ENCODE measurements at places on chromosomes 5 and 9.

GRCh38 chr5:151192626-151193025, 31.3 kb downstream of the CCDC69 start:
- DNase-seq: no peak

DNA sequence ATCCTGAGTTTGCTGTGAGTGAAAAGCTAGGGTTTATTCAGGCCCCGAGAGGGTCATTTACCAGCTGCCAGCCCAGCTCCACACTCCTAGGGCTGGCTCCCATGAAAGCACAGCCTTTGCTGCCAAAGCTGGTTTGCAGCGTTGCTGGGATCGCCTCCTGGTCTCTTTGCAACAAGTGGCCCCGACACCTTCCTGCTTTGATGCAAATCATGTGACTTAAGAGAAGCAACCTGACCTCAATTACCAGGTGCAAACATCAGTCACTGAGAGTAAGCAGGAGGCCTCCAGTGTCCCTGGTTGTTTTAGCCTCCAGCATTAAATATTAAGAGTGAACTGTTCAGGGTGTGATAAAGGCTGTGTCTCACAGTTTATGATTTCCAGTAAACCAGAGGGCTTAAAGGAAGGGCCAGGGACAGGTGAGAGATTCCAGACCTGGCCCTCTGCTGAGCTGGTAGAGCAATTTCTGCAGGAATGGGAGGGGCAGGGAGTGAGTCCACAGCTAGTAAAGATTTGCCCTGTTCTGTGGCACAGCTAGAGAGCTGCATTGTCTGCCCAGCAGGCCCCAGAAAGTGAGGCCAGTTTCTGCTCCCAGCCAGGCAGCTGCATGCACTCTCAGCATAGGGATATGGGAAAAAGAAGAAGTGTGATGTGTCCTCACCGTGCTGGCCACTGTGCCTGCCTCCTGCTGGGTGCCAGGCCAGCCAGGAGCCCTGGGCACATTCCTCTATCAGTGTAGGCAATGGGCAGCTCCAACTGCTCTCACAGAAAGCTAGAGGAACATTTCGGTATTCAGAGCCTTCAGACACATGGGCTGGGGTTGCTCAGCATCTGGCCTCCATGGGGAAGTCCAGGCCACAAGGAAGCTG, 58.0 kb downstream of the SLC22A5 start:
- no peak for DNase-seq

- no peak for DNase-seq
These were observed 87.3 kb upstream of the PRLR start for GRCh38 chr5:35317586-35317985.

DNA sequence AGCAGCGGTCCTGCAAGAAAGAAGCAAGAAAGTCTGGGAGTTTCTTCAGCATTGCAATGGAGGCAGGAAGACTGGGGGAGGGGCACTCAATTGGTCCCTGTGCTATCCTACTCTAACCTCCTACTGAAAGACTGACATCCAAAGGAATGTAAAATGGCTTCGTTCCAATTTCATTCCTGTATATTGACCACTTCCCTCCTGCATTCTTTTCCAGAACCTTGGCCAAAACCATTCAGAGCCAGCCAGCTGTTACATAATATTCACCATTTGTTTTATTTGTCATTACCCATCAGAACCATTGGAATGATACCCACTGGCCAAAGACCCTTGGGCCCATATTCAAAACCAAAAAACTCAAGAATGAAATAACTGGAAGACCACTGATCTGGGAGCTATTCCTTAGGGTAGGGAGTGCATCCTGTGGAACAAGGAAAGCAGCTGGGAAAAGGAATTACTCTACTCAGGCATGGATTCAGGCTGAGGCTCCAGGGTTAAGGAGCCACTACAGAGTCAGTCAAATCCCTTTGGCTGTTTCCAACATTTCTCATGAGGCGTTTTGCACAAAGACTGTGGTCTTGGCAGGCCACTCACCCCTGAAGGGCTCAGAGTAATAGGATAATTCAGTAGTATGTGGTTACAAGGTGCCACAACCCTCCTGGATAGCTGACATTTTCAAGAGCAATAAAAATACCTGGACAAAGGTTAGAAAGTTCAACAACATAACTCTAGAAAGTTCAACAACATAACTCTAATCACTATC, 148.7 kb upstream of the SLC1A3 start:
- no peak for DNase-seq

- DNase-seq: no peak
These were observed 408.8 kb downstream of the ENC1 start for GRCh38 chr5:74231697-74232096.

DNA sequence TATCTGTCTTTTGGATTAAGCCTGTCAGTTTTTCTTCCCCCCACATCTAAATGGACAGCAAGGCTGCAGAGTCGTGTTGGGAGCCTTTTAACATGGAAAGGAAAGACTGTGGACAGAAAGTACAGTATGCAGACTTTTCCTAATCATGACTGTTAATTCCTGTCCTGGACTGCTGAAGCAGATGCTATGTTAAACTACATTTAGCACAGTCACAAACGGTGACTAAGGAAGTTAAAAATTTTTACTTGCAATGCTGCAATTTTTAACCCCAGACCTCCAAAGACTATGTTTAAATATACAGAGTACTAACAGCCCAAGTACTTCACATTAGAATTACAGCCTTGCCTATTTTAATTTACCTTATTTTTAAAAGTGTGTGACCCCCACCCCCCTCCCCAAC, 51.8 kb downstream of the ELAVL2 start:
- no peak for DNase-seq

DNA sequence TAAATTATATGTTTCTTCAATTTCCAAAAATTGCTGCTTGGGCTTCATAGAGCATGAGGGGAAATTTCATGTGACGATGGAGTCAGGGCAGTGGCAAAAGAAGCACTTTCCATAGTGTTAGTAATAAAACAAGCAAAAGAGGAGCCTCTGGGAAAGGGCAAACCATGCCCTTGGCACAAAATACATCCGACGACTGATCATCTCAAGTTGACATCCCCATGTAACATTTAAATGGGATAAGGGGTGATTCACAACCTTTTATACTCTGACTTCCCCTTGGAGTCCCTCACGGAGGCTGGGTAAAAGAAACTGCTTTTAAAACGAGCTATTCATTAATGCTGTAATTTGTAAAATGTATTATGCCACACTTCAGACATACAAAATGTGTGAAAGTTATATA, 161.4 kb upstream of the DMRT1 start:
- no peak for DNase-seq

GRCh38 chr9:125525921-125526631, 180.9 kb downstream of the MAPKAP1 start:
- peak; percentile 36 for DNase-seq

- no peak for DNase-seq
These were observed 467 bp downstream of the CNOT6 start for GRCh38 chr5:180494510-180495181.

DNA sequence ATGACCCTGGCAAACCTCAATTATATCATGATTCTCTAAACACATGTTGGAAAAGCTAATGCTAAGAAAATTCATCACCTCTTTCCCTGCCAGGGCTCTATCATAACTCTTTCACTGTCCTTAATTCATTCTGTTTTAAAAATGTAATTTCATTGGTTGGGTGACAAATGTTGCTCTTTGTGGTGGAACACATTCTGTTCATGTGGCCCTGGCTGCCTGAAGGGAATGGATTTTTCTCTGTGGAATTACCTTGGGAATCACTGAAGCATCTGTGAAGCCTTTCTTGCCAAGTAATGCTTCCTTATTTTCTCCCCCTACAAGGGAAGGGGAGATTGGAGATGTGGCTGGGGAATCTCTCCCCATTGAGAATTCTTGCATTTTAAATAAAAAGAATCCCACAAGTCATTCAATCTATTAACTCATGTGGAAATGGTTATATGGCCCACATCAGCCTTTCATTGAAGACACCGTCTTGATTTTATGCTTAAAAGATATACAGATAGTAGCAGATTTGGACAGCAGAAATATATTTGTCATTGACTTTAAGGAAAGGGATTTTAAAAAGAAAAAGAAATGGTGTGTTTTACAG, 201.8 kb upstream of the NMUR2 start:
- DNase-seq: no peak

DNA sequence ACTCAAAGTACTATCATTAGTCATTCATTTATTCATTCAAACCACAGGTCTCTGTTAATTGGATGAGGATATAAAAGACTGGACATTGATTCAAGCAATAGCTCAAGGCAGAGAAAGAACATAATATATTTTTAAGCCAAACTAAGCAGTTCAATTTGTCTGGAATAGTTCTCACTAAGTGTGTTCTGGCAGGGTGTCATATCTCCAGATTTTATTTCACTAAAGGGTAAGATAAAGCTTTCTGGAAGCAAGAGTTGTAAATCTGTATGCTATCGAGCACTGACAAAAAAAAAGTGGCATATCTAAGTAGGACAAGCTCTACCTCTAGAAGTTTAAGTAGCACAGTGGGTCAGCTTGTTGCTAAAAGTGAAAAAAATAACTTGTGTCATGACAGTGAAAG, 375.6 kb downstream of the TUSC1 start:
- no peak for DNase-seq

- DNase-seq: no peak
These were observed 492 bp upstream of the NEK6 start for GRCh38 chr9:124257070-124257843.

DNA sequence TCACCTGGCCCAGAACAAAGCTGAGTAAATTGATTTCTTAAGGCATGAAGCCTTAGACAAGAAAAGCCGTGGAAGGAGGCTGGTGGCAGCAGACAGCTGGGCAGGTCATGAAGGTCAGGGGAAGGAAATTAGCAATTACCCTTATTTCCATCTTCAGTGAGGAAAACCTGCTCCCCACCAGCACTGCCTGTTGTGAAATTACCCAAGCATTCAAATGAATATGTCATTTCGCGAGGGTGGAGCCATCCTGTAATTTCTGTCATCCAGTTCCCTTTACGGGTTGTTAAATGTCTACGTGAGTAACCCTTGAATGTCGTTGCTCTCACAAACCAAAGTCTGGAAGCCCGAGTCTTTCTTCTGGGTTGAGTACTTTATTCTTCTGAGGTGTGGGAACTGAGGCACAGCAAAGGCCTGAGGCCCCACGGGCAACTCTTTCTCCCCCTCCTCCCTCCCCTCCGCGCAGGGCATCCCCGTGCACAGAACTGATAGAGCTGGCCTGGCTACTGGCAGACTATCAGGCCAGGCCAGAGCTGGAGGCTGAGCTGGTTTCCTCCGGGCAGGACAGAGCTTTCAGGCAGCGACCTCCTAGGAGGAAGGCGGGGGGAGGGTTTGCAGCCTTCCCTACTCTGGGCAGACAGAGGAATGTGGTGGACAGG, 22.0 kb upstream of the AK3 start:
- peak; percentile 78 for DNase-seq

GRCh38 chr5:8333977-8334376, 465.0 kb downstream of the MTRR start:
- no peak for DNase-seq

Measured in kidney capillary endothelial cell (primary cell).